ENCODE measurements at places on chromosomes 7 and 10.

- no peak for DNase-seq
These were observed 238.4 kb downstream of the KCNMA1 start for GRCh38 chr10:77398986-77399755.

DNA sequence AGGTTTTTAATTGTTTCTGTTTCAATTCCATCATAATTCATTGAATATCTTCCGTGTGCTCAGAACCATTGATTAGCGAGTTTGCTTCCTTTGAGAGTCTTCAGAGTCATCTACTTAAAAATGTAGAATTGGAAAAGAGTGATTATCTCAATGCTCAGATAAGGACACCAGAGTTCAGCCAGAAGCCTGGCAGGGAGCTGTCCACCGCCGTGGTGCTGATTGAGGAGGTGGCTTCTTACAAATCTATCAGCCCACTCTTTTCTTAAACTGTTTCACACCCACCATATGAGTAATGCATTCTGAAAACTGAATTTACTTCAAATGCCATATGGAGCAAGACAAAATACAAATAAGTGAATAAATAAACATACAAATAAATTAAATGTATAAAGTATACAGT lies 79.3 kb downstream of the INSYN2A start:
- peak; percentile 48 for DNase-seq

- no peak for DNase-seq
These were observed 185.4 kb upstream of the SHH start for GRCh38 chr7:155997431-155998327.

DNA sequence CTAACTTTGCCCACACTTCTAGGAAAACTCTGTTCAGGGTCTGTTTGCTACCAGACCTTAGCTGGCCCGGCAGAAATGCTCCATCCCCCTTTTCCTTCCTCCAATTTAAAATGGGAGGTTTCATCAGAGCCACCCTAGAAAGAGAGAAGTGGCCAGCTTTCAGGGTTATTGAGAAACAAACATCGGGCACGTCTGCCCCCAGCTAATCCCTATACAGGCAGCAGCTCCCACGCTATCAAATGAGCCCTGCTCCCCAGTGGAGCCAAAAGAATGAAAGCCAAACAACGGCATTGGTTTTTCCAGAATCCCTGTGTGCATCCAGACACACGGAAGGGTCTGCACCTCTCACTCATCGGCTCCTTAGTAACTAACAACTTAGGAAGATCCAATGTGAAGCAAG lies 132.5 kb downstream of the GRID1 start:
- DNase-seq = no peak

DNA sequence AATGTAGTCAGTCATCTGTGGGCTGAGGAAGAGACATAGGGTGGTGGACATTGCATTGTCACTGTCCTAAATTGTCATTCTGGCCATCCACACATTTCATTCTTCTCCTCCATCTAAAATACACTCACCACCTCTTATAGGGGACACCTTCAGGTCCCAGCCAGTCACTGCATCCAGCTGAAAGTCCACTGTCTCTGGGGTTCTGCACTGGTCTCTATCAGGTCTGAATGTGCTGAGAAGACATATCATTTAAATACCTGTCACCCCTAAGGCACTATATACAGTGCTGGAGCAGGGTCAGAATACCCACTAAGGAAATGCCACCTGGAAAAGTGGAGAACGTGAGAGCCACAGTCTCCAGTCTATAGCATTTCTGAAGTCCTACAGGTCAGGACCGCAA lies 29.6 kb downstream of the SH2D4B start:
- no peak for DNase-seq

DNA sequence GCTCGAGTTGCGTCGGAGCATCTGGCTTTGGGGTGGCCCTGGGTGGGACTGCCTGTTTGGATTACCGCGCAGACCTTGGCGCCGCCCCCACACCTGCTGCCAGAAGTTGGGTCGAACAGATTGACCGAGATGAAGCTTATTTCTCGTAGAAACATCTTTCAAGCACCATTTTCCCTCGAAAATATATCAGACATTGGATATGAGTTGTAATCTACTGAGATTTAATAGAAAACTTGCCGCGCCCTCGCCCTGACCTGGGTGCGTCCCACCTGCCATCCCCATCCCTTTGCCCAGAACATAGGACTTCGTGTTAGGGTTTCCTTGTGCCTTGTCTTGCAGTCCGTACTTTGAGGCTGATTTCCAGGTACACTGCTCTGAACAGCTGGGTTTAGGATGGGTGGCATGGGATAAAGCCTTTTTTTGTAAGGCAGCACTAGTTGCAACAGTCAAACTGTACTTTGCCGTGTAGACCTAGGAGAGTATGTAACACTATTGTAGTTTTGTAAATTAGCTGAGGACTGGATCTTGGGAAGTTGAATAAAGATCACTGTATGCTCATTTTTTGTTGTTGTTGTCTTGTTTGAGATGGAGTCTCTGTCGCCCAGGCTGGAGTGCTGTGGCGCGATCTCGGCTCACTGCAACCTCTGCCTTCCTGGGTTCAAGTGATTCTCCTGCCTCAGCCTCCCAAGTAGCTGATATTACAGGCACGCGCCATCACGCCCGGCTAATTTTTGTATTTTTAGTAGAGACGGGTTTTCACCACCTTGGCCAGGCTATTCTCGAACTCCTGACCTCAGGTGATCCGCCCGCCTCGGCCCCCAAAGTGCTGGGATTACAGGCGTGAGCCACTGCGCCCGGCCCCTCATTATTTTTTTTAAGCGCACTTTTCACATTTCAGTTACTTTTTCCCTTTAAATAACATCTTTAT lies 978 bp downstream of the OGDH start:
- DNase-seq = no peak

DNA sequence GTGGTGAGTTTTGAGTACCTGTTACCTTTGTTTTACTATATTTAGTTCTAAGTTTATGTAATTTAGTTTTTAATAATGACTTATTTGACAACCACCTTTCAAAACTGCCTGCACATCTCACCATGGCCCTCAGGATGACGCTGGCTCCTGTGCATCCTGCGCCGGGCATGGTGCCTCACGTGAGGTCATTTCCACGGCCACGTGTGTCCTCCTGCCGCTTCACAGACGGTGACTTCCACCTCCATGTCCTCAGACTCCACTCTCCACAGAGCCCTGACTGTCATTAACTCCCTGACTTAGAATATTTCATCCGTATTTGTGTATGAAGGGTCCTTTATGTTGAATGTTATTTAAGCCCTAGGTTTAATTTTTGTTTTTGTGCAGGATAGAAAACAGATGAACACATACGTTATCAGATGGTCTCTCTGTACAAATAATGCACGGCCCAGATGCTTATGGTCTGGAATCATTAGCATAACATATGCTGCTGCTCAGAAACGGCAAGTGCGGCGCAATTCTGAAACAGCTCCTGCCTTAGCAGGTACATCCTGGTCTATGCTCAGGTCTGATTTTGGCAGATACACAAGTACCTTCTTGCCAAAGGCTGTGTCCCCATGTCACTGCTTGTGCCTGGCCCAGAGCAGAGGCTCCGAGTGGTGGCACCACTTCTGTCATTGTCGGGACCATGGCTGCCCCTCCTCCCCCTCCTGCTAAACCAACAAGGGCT lies 155.8 kb downstream of the WDR37 start:
- DNase-seq = no peak

DNA sequence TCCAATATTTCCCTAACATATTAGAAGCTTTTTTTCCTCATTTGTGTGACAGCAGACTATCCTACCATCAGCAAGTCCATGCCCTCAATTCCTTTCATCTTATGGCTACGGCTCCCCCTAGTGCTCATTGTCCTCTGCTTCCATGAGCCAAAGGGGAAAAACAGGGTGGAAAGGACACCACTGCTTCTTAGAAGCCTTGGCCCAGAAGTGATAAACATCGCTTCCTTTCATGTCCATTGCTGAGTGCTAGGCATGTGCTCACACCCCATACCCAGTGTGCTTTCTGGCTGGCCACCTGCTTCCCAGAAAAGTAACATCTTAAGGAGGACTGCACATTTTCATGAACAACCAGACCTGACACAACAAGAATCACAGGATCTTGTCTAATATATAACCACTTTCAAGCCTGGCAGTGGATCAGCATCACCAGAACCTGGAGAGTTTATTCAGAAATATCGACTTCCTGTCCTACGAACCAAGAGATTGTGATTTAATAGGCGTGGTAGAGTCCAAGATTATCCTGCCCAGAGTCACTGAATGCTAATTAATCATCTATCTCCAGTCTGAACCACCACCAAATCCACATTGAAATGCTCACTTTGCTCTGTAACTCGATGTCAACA lies 650.5 kb upstream of the SORCS1 start:
- peak; percentile 85 for DNase-seq

GRCh38 chr7:101868191-101868950 lies 50.9 kb downstream of the CUX1 start:
- no peak for DNase-seq

GRCh38 chr7:44531421-44532380 lies 9.4 kb downstream of the NPC1L1 start:
- DNase-seq = peak; percentile 21

DNA sequence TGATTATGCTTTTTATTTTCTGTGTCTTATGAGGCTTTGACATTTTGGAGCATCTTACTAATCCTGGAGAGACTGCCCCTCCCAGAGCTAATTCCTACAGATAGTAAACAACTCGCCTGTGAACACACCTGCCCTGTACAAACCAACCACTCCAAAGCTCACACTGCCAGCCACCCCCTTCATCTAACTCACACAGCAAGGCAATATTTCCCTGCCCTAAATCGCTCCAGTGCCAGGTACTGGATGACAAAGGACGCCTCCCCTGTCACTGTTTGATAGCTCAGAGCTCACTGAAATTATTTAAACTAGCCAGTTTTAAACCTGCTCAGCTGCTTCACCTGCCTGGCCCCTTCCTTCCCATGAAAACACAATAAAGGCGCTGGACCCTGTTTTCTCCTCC lies 535.1 kb upstream of the CELF2 start:
- DNase-seq = no peak

GRCh38 chr10:59622320-59623132 lies 87.1 kb downstream of the SLC16A9 start:
- peak; percentile 78 for DNase-seq

GRCh38 chr7:142876991-142877910 lies 8.3 kb downstream of the TRPV6 start:
- DNase-seq = no peak

DNA sequence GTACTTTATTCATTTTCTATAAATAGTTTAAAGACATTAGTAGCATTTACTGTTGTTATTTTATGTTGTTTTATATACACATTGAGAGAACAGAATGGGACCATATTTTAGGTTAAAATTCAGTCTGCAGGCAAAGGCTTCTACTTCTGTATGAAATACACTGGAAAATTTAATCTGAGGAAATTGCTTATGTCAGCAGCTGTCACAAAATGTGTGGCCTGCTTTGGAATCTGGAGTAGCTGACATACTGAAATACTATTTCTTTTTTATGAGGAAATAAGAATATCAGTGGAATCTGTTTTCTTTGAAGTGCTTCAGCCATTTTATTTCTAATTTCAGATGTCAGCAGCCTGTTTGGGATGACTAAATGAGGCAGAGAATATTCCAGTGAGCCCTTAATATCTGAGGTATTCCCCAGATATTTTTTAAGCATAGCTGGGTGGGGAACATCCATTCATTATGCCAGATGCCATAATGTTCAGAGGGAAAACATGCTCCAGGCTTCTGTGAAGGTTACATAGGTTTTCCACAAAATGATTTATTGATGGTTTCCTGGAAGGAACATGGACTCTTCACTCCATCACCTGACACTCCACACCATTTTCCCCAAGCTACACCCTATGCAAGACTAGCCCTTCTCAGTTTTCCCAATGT lies 267.1 kb downstream of the ARL4A start:
- no peak for DNase-seq

- no peak for DNase-seq
These were observed 762.7 kb downstream of the KCNMA1 start for GRCh38 chr10:76874896-76875295.

GRCh38 chr7:90972906-90973550 lies 291.2 kb upstream of the FZD1 start:
- DNase-seq = no peak

DNA sequence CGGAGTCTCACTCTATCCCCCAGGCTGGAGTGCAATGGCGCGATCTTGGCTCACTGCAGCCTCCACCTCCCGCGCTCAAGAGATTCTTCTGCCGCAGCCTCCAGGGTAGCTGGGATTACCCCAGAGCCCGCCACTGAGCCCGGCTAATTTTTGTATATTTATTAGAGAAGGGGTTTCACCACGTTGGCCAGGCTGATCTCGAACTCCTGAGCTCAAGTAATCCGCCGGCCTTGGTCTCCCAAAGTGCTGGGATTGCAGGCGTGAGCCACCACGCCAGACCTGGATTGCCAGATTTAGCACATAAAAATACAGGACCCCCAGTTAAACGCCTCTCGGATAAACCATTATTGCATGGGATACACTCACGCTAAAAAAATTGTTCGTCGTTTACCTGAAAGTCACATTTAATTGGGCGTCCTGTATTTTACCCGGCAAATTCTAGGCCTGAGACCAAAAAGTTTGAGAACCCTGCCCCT lies 375 bp upstream of the GATAD1 start:
- no peak for DNase-seq

DNA sequence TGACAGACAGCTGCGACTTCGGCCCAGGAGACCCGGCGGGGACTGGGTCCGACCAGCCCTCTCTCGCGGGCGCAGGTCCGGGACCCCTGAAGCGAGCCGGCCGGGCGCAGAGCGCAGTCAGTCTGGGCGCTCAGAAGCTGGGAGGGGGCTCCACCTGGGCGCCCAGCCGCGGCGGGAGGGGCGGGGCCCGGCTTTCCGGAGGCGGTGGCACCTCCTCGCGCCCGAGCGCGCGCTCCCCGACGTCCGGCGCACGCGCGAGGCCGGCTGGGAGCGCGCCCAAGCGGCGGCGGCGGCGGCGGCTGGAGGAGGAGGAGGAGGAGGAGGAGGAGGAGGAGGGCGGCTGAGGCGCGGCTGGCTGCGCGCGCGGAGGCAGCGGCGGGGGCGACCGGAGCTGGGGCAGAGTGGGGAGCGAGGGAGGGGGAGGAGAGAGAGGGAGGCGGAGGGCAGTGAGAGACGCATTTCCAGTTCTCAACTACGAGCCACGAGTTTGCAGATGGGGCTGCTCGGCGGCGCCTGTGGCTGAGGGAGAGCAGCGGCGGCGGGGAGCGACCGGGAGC lies at the start of gene PALS2:
Gene PALS2, plus strand, starts transcription at position 456 of the 557 bp plus-strand sequence. CDS start 50,216 bp downstream, outside the sequence.
- peak; percentile 91 for DNase-seq

GRCh38 chr10:16663444-16663843 lies 141.8 kb upstream of the C1QL3 start:
- DNase-seq = no peak

DNA sequence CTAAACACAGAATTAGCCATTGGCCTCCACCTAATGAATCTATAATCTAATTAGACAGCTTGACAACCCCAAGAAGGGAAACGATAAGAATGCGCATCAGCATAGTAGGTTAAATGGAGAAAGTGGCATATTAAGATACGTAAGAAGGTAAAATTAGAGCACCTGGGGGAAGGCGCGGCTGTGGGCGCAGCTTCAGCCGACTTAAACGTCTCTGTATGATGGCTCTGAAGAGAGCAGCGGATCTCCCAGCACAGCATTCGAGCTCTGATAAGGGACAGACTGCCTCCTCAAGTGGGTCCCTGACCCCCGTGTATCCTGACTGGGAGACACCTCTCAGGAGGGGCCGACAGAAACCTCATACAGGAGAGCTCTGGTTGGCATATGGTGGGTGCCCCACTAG lies 518.8 kb downstream of the PHTF2 start:
- DNase-seq = no peak
